Activated T-helper 17 cell treated with anti-CD3 and anti-CD28 coated beads, Interleukin-2, amount 50 U/mL, for 72 hours (primary cell): ENCODE measurements at places on chromosomes 11 and 22. TPM values are rescaled to one million over a fixed set of nuclear protein-coding genes. Genes with fewer than 3 reads are reported as not detected.

The HBG1 gene
- not detected for total RNA-seq

The CALCA gene
- not detected for total RNA-seq

The C11orf16 gene
- total RNA-seq, result not detected

The ACR gene
- total RNA-seq, result not detected

The USP2 gene
- 0.52 TPM for total RNA-seq

The TMEM132A gene
- not detected for total RNA-seq

The VSIG10L2 gene
- not detected for total RNA-seq

The KIF18A gene
- 30.3 TPM for total RNA-seq
